ENCODE measurements at places on chromosomes 5 and 9.

DNA sequence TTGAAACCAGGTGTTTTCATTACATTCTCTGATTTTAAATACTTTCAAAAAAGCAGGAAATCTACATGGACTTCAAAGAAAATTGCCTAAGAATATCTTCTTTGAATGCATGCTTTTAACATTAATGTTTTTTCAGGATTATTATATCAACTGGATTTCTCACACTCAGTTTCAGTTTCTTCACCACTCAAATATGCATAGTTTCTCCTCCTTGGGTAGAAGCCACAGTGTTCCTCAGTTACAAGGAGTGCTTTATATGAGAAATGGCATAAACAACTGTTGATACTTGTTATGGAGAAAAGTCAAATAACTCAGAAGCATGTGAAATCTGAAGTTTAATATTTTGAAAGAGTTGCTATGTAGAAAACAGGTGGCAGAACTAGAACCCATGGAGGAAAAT lies 196.9 kb downstream of the DMRTA1 start:
- no peak for DNase-seq

DNA sequence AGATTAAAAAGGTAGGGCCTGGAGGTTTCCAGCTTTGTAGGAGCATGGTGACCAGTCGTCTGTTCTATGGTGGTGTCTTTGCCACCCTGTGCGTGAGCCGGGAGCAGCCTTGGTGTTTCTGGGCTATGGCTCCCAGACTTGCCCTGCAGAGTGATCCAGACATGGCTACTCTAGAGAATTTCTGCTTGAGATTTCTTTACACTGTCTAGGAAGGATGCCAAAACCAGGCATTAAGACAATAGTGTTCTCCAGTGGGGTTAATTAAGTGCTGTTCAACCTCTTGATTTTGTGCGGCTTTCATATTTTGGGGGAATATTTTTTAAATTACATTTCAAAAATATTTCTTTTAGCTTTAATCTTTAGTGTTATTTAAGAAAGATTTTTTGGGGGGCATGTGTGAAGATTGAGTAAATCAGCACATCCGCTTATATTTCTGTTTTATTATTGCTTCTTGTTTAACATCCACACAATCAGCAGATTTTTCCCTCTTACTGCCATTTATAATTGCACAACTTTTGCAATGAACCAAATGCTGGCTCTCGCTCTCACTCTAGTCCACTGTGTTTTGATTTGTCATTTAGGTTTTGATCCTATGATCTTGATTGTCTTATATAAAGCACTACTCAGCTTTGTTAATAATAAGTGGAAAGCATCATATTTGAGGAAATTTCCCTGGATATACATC lies 110.5 kb downstream of the RASGRF2 start:
- DNase-seq = no peak

DNA sequence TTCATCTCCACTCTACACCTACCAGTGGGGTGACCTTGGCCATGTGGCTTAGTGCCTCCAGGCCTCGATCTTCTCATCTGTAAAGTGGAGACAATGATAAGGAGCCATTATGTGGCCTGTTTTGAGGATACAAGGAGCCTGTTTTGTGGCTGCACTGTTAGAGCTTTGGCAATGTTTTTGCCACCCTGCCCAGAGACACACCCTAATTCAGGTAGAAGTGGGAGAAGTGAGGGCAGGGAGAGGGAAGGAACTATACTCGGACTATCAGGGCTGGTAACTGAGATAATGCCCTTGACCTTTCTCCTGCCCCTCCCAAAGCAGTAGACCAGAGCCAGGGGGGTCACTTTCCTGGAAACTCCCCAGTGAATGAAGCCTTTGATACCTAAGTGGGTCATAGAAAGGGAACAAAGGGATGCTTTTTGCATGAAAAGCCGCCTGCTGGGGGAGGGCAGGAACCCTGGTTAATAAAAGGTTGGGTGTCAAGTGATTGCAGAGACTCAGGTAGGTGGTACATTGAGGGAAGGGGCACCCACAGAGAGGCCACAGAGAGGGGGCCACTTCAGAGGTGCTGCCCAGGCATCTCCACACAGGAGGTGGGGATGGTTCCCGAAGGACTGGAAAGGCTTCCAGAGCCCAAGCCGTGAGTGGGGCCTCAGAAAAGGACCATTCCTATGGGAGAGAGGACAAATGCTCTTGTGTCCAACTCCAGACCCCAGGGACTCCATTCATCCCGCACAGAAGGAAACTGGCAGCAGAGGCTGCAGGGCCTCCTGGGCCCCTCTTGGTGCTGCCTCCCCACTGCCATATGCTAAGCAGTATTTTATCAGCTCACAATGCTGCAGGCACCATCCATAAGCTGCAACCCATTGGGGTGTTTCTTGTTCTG lies 42.3 kb upstream of the VDAC1 start:
- DNase-seq = no peak

- DNase-seq = no peak
Observed at GRCh38 chr5:2166979-2167377, 284.3 kb upstream of the IRX4 start.

DNA sequence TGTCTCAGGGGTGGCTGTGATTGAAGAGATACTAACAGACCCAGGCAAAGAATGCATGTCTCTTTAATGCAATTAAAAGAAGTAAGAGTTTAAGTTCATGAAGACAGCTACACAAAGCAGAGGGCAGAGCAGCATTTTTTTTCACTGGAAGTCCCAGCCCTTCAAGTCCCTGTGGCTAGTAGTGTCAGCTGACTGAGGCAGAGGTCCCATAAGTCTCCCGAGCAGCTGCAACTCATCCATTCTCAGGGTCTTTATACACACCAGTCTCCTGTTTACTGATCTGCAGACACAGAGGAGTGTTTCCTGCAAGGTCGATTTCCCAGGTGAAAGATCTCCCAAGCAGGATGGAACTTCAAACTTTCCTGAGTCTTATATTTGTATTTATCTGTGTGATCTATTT lies 169.4 kb upstream of the GLRA1 start:
- DNase-seq = no peak

GRCh38 chr9:128245421-128246151 lies 30.2 kb downstream of the GOLGA2 start:
- DNase-seq = no peak

DNA sequence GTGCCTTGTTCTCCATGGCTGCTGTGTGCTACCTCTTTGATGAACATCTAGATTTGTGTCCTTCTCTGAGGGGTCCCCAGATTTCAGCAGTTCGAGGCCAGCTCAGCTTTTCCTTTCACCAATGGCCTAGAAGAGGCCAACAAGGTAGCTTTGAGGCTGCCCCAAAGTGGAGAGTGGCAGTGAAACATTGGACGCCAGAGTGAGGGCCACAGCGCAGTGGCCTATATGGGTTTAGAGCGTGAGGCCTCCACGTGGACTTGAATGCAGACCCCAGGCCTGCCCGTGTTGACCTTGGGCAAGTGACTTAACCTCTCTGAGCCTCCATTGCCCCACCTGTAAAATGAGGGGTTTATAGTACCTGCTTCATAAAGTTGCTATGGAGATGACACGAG lies 11.8 kb downstream of the MYOZ3 start:
- DNase-seq = no peak

- no peak for DNase-seq
Observed at GRCh38 chr5:103033696-103034095, 86.2 kb downstream of the GIN1 start.

GRCh38 chr9:135697226-135697625 lies 2.1 kb downstream of the SOHLH1 start:
- DNase-seq = no peak

GRCh38 chr9:95793924-95794828 lies 81.3 kb upstream of the ERCC6L2 start:
- no peak for DNase-seq

GRCh38 chr5:31626156-31626555 lies 12.8 kb upstream of the PDZD2 start:
- DNase-seq = no peak

GRCh38 chr5:142425286-142426065 lies 100.7 kb upstream of the SPRY4 start:
- DNase-seq = no peak

DNA sequence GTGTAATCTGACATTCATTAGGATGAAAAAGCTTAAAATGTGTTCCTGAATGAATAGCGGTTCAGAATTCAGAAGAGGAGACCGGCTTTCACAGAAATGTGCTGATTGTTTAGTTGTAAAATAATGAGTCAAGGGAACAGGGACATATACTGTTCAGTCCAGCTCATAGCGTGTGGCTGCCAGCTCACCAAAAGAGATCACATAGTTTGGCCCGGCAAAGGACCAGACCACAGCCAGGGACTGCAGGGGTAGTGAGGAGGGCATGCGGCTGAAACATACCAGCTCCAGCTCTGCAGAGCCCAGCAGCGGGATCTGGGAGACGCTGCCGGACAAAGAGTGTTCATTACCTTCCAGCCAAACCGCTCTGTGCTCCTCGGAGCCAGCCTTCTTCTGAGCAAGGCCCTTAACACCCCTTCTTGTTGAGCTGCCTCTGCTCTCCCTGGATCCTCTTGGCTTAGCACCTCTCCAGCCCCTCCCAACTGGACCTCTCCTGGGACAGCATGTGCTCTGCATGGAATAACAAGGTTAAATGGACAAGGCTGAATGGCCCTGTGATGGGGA lies 116.8 kb upstream of the CNTLN start:
- no peak for DNase-seq

GRCh38 chr5:16504571-16504970 lies 39.0 kb upstream of the ZNF622 start:
- no peak for DNase-seq

DNA sequence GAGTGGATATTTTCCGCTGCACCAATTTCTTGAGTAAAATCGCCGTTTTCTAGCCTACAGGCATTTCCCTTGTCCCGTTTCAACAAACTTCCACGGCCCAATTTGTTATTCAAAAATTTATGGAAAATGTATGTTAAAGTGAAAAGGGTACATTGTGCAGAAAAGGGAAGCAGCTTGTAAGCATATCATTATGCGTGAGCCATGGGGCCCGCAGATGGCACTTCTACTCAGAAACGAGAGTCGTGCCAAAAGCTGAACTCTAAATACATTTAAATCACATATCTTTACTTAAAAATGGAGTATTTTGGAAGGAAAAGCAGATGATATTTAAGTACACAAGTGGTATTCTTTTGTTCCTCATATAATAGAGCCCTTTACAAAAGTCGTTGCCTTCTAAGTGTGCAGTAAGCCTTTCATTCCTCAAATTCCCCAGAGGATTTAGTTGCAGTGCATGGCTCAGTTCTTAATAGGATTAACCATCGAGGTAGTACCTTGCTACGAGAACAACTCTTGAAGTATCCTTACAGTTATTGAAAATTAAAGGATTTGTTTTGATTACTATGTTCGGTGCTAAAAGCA lies 1227.2 kb upstream of the WWC1 start:
- no peak for DNase-seq

DNA sequence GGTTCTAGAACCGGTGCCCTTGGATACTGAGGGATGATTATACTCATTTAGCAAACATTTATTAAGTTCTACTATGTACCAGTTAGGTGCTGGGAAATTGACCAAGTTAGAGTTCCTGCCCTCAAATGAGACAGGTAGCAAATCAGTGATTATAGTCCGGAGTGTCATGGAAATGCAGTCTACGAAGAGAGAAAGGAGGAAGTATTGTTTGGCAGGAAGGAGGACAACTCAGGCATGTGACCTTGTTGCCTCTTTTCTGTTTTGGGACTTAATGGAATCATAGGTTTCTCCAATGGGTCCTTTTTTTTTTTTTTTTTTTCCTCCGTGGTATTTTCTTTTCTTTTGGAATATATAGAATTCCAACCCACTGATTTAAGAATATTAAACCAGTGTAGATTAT lies 28.0 kb downstream of the OSTF1 start:
- no peak for DNase-seq

DNA sequence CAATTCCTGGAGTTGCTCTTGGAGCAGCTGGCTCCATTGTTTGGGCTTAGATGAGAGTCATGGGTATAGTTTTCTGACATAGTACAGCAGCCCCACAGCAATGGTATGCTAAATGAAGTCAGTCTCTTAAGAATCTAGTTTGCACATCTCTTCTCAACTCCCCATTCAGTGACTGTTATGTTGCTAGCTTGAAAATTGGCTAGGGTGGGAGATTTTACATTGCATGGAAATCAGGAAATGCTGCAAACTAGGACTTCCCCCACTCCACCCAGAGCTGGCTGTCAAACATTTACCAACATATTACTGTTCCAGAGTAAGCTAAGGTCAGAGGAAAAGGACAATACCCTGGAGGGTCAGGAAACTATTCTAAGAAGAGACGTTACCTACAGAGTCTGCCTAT lies 17.6 kb upstream of the FCHO2 start:
- no peak for DNase-seq

GRCh38 chr9:117616431-117616831 lies 87.8 kb upstream of the TLR4 start:
- DNase-seq = no peak

DNA sequence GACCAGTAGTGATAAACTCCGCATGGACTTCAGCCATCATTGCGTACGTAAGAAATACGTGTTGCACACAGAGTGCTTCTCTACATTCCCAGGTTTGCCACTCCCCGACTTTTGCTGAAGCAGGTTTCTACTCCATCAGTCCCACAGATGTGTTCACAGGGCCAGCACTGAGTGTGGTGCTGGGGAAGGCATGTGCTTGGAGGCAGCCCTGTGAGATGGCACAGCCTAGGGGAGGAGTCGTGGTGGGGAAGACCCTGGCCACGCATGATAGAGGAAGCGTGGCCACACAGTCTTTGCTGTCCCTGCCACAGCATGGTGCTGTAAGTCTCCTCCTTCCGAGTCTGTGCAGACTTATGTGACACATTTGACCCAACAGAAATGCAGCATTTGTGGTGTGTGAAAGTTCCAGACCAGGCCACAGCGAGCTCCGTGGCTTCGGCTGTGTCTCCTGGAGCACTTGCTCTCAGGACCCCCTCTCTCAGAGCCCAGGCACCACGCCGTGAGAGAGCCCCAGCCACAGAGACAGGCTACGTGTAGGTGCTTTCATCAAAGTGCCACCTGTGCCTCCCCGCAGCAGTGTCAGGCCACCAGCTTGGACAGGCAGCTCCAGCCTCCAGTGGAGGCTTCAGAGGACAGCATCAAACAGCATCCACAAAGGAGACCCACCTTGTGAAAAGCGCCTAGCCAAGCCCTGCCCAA lies 197.8 kb downstream of the AUH start:
- no peak for DNase-seq

GRCh38 chr5:72108202-72109061 lies 1.2 kb downstream of the MAP1B start:
- DNase-seq = no peak

DNA sequence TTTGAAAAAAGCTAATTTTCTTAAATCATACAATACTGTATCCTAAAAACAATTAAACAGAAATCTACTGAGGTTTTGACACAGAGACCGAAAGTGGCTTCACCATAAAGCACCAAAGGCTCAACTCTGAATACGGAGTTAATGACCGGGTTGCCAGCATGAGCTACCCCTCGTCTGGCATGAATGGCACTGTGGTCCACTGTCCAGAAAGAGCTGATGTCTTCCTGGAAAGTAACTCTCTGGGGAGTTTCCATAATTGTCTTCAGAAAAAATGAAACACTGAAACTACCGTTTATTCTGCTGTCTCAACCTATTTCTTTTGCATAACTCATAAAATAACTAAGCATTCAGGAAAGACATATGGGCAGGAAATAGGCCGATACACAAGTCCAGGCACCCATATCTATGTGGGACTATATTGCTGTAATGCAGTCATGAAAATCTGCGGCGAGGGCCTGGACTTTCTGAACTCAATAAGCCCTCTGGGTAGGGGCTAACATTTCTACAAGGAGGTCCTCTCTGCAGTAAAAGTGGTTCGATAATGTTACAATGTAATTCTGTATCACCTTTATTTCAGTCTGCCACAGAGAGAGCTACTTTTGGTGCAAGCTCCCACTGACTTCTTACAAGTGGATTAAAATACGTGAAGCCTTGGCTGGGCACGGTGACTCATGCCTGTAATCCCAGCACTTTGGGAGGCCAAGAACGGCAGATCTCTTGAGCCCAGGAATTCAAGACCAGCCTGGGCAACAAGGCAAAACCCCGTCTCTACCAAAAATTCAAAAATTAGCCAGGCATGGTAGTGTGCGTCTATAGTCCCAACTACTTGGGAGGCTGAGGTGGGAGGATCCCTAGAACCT lies 52.4 kb downstream of the ANKH start:
- DNase-seq = no peak

Data from activated CD8-positive, alpha-beta memory T cell treated with anti-CD3 and anti-CD28 coated beads for 1 hour (primary cell).